ENCODE measurements at places on chromosomes 5 and 9.

DNA sequence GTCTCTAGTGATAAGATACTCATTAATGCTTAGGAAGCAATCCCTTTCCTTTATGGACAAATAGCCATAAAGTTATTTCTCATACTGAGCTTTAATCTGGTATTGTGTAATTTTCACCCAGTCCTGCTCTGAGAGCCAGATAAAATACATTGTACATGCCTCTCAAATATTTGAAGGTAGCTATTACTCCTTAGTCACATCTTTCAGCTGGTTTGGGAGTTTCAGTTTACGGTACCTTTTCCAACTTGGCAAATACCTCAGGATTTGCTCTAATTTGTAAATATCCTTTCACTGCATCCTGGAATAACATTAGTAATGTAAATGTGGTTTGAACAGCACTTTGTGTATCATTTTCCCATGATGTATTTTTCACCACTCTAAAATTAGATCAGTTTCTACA is 47.4 kb downstream of the ABHD17B start:
- DNase-seq: no peak

DNA sequence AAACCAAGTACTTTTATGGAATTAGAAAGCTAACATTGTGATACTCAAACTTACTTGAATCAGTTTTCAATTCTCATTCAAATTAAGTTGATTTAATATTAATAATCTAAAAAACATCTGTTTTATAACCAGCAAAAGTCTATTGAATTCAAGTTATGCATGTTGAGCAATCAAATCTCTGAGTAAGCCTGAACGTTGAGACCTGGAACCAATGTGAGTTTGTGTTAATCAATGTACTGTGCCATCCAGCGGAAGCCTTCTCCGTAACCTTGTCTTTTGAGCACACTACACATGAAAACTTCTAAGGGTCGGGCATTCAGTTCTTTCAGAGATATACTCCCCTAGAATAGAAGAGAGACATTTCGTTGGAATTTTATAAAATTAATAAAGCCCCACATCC is 25.9 kb downstream of the SAR1B start:
- no peak for DNase-seq

- DNase-seq: no peak
These were observed 220.0 kb downstream of the GABBR2 start for GRCh38 chr9:98488571-98489312.

DNA sequence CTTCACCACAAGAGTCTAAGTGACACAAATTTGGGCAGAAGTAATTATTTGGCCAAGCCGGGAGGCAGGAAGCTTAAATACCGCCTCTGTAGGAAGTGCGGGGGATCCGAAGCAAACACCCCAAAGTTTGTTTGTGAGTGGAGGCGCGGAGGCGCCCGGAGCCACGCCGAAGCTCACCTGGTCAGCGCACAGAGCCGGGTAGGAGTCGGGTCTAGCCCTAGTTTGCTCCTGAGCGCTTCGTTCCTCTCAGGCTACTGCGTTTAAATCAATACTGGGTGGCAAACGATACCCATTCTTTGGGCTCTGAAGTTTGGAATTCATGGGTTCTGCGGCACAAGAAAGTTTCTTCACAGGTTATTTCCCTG is 855 bp downstream of the MCC start:
- DNase-seq: no peak

DNA sequence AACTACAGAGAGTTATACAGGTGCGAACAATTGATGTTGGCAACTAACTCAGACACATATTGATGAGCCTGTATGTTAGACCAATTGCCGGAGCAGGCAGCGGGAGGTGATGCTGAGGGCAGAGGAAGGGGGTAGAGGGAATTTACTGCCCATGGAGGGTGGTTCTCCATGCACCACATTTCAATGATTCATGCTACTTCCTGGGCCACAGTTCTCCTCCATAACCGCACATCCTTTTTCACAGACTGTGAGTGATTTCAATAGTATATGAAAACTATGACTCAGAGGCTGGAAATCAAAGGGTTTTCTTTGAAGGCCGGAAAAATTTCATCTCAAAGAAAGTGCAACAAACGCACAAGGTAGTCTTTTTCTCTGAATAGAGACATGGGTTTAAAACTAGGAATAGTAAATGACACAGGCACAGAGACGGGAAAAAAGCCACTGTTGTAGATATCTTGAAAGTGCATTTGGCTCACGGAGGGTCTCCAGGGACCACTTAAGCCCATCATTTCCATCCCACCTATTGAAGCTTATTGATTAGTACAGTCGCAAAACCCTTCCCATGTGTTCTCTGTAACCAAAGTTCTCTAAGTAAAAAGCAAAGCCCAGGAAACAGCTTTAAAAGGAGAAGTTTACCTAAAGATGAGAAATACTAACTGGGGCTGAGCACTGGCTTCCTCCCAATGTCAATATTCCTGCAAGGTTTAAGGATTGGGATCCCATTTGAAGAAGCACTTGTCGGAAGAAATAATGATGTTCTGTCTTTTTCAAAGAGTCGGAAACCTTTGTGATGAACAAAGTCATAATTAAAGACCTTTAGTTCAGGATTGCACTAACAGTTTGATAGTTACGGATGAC is 28.0 kb upstream of the ADAM19 start:
- DNase-seq: peak; percentile 28

GRCh38 chr9:122386311-122386872 is 15.6 kb downstream of the PTGS1 start:
- no peak for DNase-seq

GRCh38 chr5:179475208-179475751 is 75.1 kb upstream of the RUFY1 start:
- no peak for DNase-seq

DNA sequence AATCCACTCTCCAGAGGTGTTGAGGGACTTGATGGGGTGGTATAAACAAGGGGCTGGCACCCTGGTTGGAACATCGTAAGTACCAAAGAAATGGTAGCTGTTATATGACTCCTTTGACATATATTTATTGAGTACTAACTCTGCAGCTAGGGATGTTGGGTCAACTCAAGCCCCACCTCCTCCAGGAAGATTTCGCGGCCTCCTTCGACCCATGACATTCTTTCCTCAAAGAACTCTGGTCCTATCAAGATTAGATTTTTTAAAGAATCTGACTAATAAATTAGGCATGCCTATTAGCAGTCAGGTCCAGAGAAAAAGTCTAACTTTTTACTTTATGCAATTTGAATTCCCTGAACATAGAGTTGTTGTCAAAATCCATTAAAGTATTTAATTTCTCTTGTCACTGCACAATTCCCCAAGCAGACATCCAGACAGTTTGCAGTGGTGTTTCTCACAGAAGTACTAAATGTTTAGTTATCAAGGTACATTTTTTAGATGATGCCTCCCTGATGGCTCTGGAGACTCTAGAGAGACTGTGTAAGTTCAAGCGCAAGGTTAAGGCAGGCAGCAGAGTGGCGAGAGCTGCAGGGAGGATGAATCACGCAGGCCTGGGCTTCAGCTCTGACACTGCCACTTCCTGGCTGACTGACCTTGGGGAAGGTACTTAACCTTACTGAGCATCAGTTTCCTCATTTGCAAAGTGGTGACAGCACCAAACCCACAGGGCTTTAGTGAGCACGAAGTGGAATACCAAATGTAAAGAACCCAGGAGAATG is 209.6 kb downstream of the TTLL11 start:
- DNase-seq: no peak

DNA sequence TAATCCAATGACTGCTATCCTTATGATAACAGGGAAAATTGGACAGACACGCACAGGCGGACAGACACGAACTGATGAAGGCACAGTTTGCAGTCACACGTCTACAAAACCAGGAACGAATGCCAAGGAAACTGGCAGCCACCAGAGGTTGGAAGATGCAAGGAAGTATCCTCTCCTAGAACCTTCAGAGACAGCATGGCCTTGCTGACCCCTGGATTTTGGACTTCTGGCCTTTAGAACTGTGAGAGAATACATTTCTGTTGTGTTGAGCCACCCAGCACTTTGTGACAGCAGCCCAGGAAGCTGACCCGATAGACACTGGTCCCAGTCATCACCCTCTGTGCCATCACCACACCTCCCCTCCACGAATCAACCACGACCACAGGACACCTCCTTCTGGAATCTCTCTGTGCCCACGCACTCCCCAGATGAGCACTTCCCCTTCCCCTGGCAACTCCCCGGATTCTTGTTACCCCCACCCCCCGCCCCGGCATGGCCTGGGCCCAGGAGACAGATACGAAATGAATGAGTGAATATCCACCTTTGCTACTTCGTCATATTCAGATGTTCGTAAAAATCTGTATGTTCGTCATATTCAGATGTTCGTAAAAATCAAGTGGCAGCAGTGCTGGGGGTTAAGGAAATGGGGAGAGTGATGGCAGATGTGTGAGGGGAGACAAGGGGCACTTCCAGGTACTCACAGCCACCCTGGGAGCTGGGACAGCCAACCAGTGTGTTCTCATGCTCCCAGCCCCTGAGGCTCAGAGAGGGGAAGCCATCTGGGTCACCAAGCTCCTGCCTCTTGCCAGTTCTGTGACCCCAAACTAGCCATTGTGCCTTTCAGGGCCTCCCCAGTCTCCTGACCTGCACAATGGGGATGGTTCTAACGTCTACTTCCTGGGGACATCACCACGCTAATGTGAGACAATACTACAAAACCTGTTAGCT is 18.5 kb downstream of the GBGT1 start:
- DNase-seq: no peak

DNA sequence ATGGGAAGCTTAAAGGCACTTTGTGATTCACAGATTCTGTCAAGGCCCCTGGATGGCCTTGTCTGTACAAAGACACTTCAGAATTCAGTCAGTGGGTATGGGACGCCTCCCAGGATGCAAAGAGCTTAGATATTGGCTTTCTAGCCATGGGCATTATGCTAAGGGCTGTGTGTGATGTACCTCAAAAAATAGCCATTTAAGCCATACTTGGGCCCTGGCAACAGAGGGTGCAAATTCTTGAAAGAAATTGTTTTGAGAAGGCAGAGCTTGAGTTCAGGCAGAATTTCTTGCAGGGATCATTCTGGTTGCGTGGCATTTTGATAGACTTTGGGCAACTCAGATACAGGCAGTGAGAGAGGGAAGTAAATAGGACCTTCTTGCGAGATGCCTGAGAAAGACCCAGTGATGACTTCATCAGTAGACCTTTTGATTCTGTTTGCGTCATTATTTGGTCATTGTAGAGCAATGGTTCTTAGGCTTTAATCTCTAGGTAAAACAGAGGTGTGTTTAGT is 3.9 kb downstream of the CYFIP2 start:
- DNase-seq: no peak

- no peak for DNase-seq
These were observed 117.8 kb upstream of the PTCH1 start for GRCh38 chr9:95634536-95634935.

DNA sequence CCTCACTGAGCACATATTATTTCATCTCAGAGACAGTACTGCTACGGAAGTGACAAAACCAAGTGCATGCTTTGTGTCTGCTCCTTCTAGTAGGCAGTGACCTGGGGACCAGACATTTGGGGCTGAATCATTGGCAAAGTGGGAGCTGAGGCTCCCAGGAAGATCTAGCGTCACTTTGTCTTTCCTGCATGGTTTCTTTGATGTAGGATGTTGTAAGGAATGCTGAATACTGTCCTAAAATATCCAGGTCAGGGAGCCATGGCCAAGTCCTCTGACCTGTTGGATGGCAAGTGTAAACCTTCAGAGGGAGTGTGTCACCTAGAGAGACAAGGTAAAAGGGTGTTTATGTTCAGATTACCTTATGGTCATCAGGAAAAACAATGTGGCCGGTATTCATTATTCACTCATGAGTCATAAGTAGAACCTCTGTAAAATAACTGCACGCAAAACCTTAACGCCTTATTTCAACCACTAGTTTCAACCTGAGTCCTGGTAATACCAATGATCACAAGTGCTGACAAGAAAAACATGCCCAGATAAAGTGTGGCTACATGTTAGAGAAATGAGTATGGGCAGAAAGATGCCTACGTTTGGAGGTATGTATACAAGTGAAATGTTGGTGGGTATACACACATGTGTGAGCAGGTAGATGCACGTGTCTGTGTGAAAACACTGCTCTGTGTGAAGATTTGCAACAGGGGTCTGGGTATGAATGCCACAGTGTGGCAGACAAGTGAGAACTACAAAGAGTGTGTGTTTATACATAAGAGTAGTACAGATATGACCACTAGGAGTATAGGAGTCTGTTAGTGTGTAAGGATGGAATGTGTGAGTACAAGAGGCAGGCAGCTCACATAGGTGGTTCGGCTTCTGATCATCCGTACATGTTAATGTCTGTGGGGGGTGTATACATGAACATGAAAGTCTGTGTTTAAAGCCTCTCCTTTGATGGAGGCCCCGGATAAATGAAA is 263.9 kb downstream of the SPOCK1 start:
- no peak for DNase-seq

DNA sequence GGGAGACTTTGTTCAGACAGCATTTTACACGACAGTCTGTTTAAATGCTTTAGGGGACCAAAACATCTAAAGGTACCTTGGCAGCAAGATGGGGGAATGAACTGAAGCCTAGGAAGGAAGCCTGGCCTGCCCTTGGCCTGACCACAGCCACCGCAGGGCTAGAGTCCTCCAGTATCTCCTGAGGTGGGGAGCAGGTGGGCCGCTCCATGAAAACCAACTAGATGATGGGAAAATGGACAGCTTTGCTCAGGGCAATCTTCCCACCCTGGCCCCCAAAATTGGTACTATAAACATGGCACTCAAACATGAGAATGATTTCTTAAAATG is 153.3 kb downstream of the AUH start:
- DNase-seq: no peak

GRCh38 chr5:157540707-157541446 is 34.7 kb downstream of the ADAM19 start:
- DNase-seq: no peak

DNA sequence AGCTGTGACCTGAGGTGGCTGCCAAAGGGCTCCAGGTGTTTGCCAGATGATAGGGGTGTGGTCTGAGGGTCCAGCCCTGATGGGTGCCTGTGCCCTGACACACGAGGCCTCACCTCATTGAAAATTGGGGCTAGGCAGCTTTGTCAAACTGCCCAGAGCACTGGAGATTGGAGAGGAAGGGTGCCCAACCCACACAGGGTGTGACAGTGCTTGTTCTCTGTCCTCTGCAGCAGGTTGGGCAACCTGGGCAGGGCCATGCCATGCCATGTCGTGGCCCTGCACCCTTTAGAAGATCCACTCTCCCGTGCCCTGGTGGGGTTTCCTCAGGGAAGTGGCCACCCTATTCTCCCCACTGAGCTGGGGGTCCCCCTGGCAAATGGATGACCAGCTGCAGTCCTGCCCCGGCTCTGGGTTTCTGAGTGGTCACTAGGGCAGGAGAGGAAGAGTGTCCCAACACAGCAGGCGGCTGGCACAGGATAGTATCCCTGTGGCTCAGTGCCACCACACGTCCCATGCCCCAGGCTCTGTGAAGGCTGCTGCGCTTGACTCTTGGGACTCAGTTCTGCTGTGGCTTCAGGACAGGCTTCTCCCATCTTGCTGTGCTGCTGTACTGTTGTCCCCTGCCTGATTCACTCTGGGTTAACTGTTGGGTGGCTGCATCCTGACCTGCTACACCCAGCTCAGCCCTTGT is 100.8 kb upstream of the PITX1 start:
- DNase-seq: no peak

DNA sequence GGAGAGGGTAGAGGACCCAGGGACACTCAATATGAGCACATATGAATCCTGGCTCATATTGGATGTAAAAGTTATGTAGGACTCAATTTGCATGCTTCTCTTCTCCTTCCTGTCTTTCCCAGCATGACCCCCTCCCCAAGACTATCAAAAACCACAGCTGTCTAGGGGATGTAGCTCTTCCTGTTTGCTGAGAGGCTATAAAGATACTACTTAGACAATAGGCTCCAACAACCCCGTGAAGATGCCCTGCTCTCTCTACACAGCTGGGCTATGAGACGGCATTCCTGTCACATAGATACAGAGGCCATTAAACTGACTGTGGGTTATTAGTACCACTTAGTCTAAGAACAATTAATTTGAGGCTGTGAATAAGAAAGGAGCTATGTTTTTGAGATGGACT is 56.5 kb upstream of the PCSK1 start:
- no peak for DNase-seq

Measured in stimulated activated CD8-positive, alpha-beta memory T cell treated with anti-CD3 and anti-CD28 coated beads, Interleukin-4, amount 100 ng/mL, for 4 hours (primary cell).